ENCODE measurements at places on chromosomes 13 and 19.

- no peak for DNase-seq
These were observed 41.7 kb upstream of the CEACAM20 start for GRCh38 chr19:44570984-44571684.

DNA sequence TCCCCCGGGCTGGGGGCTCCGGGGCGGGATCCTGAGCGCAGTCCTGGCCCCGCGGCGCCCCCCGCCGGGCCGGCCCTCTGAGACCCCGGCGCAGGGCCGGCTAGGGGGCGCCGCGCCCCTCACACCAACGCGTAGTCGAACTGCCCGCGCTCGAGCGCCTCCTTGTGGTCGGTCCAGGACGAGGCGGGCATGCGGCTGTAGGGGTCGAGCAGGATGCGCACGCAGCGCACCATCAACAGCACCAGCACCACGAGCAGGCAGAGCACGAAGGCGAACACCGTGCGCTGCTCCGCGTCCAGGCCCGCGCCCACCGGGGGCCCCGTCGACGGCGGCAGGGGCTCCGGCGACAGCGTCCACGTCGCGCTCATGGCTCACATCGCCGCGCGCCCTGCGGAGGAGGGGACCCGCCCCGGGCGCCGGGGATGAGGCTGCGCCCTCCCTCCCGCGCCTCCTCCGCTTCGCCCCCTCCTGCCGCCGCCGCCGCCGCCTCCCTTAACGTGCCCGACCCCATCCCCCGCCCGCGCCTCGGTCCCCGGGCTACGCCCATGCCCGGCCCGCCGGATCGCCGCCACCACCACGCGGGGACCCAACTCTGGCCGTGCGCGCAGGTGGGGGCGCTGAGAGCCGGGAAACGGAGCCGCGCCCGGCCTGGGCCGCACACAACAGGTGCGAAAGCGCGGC is 624 bp downstream of the CTXN1 start:
- DNase-seq = peak; percentile 85

GRCh38 chr13:34026308-34026707 is 208.4 kb downstream of the RFC3 start:
- no peak for DNase-seq

DNA sequence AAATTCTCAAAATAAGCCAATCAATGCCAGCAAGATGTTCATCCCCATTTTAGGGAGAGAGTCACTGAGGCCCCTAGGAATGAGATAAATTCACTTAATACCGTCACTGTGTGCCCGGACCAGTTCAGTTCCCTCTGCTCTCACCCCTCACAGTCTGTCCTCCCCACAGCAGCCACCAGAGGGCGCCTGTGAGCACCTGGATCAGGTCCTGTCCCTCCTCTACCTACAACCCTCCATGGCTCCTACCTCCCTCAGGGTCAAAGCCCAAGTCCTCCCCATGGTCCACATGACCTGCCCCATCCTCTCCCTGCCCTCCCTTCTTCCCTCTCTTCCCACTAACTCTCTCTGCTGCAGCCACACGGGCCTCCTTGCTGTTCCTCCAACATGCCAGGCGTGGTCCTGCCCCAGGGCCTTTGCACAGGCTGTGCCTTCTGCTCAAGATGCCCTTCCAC is 42.0 kb upstream of the NFIC start:
- peak; percentile 86 for DNase-seq

DNA sequence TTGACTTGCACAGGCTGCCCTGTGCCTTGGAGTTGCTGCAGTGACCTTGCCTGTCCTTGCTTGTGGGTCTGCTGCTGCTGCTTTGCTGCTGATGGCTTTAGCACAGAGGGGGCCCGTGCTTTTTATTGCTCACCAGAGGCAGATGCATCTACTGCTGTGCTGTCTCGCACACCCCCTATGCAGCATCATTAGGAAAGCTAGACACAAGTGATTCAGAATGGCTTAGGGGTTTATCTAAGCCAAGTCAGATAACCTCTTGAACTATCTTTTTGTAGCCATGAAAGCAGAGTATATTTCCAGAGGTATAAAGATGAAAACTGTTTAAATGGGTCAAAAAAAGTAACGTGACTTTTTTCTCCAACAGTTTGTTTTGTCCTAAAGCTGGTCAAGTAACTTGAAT is 7.8 kb downstream of the GTF3A start:
- DNase-seq = no peak

GRCh38 chr13:27665333-27665732 is 43.6 kb downstream of the POLR1D start:
- DNase-seq = no peak

- DNase-seq = no peak
These were observed 62.4 kb downstream of the SERTM1 start for GRCh38 chr13:36736119-36736726.

DNA sequence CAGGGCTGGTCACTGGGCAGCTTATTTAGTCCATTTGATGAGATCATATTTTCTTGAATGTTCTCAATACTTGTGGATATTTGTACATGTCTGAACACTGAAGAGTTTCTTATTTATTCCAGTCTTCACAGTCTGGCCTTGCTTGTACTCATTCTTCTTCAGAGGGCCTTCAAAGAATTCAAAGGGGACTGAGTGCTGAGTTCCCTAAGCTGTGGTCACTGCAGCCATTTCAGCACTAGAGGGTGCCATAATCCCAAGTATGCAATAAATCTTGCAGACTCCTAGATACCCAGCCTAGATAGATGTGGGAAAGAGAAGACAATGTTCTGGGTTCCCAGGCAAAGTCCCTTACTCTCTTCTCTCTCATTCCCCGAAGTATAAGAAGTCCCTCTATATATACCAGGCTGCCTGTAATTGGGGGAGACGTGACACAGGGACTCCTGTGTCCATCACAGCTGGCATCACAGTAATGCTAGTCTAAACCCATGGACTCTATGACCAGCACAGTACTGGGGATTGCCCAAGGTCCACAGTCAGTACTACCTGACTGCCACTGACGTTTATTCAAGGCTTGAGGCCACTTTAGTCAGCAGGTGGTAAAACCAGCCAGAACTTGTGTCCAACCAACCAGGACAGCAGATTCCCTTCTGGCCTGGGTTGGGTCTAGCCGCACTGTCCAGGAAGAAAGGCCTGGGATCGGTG is 8.9 kb upstream of the VN1R1 start:
- no peak for DNase-seq

DNA sequence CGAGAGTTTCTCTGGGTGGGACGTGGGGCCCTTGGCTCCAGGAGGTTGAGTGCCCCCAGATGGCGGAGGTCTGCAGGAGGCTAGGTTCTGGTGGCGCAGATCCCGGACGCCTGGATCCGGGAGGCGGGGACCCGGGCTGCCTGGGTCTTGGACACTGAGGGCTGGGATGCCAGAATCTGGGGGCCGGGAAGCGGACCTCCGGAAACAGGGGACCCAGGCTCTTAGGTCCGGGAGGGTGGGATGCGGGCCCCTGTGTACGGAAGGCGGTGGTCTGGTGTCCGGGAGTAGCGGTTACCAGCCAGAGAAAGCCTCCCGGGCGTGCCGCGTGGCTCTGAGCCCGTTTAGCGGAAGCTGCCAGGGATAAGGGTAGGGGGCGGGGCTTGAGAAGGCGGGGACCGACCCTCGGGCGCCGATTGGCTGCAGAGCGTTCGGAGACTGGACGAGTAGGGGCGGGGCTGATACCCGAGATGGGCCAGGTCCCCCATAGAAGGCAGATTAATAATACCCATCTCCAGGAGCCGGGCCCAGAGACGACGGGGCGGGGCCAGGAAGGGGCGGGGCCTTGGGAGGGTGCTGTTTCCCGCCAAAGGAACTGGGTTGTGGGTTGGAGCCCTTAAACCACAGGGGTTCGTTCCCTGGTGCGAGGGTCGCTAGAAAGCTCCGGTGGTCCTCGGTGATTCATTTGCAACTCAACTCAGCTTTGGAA is at the start of gene SLC1A5:
SLC1A5 (minus strand) TSS at position 333 of the 706 bp plus-strand sequence. CDS start 629 bp downstream, outside the sequence.
- peak; percentile 99 for DNase-seq

DNA sequence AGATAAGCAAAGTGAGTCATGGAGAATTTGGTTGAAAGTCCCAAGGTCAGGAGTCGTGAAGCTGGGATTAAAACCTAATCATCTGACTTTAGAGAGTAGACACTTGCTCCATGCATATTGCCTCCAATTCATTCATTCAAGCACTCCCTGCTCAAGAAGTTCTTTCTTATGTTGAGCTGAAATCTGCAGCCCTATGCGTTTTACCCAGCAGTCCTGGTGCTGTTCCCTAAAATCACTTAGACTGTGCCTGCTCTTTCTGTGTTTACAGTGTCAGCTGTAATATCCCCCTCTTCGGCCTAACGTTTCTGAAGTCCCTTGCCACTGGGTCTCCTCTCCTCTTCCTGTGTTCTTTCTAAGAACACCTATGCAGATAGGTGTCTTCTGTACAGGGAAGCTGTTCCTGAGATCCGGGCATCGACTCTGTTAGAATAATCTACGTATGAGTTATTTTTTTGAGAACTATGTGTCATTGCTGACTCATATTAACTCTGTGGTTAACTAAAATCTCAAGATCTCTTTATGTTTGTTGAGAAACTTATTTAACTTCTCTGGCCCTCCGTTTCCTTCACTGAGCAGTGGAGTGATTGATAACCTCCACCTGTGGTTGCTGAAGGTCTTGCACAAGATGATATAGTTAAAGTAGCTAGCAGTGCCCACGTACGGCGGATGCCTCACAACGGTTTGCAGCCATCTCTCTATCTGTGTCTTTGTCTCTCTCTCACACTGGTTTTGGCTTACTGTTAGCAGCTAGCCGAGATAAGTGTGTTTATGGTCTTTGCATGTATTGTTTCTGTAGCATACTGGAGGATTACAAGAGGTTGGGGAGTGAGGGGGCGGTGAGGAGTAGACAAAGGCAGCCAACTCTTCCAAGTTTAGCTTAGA is 4.7 kb downstream of the ALOX5AP start:
- no peak for DNase-seq

All from upper lobe of right lung (tissue), 1 donor.